ENCODE measurements at places on chromosomes 16 and 17.

GRCh38 chr17:73841431-73842060 is 197.3 kb upstream of the SDK2 start:
- no peak for DNase-seq

DNA sequence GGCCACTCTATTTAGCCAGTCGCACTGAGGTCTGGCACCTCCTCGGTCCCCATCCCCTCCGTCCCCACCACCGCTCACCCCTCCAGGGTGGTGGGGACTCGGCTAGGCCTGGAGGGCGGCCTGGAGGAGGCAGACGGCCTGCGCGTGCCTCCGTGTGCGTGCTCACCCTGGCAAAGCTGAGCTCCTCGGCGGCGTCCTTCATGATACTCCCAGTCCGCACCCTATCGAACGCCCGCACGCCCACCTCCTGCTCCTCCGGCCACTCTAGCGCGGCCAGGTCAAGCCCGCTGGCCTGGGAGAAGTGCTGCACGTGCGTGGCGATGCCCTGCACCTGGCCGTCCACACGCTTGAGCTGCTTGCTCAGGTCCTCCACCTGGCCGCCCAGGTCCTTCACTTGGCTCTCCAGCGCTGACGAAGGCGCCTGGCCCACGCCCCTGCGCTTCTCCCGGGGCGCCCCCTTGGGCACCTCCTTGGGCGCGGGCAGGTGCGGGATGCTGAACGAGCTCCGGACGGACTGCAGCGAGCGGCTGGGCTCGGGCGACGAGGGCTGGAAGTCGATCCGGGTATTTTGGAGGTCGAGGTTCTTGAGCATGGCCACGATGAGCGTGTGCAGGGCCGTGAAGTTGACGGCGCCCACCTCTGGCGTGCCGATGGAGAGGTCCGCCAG is 644 bp downstream of the QRICH2 start:
- no peak for DNase-seq

- DNase-seq = no peak
Observed at GRCh38 chr17:58328195-58329034, at the start of gene TSPOAP1. TSS of gene TSPOAP1 (minus strand) at chr17:58328795. CDS start at chr17:58327920, 875 bp downstream.

GRCh38 chr17:59355702-59356325 is 24.4 kb downstream of the YPEL2 start:
- peak; percentile 5 for DNase-seq

DNA sequence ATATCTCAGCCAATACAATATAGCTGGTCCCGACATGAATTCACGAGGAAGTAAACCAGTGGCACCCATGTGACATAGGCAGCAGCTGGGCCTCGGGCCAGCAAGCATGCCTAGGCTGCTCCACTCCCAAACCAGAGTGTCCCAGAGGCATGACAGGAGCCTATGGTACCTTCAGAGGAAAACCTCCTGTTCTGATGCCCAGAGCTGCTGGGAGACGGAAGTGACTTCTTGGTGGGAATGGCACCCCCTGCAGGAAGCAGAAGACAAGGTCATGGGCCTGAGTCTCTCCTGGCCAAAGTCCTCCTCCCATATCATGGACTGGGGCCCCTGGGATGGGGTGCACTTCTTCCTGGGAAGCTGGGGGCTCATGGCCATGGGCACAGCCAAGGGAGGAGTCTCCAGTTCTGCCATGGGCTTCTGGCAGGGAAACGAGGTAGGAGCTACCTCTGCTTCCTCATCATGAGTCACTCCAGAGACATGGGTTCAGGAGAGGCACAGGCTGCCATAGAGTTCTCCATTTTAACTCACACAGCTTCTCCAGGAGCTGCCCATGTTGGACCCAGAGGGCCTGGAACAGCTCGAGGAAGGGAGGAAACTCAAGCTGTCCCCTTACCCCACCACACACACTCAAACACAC is 13.4 kb downstream of the FBF1 start:
- DNase-seq = no peak
